ENCODE measurements at places on chromosomes 1 and 21.
A peak's percentile ranks its signal among the peaks of the same experiment; 100 is the strongest.

DNA sequence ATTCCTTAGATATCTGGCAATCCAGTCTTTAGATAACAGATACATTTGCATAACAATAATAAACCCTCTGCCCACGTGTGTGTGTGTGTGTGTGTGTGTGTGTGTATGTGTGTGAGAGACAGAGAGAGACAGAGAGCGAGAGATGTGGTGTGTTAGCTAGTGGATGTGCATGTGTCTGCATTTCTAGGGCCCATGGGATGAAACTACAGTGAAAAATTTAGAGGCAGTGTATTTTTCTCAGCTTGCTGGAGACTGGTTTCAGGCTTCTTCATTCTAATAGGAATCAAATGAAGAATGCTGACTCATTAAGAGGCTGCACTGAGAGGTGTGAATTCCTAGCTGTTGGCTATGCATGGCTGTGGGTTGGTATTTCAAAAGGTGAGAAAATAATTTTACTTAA lies 303.2 kb downstream of the LMX1A start:
- no peak for DNase-seq

GRCh38 chr1:222956601-222957000 lies 141.8 kb downstream of the DISP1 start:
- no peak for DNase-seq

DNA sequence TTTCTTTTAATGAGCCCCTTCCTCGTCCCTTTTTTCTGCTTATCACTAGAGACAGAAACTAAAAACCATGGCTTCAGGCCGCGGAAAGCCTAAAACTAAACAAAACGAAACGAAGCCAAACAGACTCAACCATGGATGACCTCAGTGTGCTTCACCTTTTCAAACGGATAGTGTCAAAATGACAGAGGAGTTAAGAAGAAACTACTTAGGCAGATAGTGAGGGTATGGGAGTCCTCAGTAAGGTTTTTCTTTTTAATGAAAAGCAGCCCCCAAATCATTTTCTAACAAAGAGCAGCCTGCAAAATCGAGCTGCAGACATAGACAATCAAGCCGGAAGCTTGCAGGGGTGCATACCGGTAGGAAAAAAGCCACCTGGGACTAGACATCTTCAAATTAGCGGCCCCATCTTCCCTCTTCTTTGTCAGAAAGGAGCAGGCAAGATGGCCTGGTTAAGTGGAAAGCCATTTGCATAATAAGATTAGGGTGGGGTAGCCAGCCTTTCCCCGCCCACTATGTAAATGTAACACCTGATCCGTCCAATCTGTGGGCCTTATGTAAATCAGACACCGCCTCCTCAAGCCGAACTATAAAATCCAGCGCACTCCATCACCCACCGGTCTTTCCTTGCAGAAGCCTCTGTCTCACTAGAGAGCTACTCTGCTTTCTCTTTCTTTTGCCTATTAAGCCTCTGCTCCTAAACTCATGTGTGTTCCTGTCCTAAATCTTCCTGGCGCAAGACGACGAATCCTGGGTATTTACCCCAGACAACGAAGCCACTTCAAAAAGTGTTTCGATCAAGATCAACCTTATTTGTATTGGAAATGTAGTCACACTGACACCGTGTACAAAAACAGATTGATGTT lies 6.2 kb upstream of the ERO1B start:
- no peak for DNase-seq

GRCh38 chr1:116178837-116179236 lies 67.6 kb downstream of the MAB21L3 start:
- DNase-seq = no peak

GRCh38 chr1:198679535-198680173 lies 40.8 kb downstream of the PTPRC start:
- DNase-seq = no peak

DNA sequence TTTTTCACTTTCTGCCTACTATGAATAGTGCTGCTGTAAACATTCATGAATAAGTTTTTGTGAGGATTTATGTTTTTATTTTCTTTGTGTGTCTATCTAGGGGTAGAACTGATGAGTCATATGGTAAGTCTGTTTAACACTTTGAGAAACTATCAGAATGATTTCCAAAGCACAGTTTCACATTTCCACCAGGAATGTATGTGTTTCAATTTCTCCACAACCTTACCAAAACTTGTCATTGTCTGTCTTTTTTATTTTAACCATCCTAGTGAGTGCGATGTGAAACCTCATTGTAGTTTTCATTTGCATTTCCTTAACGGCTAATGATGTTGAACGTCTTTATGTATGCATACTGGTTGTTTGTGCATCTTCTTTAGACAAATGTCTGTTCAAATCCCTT lies 23.5 kb downstream of the RNASEL start:
- DNase-seq = no peak

- no peak for DNase-seq
These were observed 140.8 kb downstream of the KAZN start for GRCh38 chr1:14739082-14739832.

DNA sequence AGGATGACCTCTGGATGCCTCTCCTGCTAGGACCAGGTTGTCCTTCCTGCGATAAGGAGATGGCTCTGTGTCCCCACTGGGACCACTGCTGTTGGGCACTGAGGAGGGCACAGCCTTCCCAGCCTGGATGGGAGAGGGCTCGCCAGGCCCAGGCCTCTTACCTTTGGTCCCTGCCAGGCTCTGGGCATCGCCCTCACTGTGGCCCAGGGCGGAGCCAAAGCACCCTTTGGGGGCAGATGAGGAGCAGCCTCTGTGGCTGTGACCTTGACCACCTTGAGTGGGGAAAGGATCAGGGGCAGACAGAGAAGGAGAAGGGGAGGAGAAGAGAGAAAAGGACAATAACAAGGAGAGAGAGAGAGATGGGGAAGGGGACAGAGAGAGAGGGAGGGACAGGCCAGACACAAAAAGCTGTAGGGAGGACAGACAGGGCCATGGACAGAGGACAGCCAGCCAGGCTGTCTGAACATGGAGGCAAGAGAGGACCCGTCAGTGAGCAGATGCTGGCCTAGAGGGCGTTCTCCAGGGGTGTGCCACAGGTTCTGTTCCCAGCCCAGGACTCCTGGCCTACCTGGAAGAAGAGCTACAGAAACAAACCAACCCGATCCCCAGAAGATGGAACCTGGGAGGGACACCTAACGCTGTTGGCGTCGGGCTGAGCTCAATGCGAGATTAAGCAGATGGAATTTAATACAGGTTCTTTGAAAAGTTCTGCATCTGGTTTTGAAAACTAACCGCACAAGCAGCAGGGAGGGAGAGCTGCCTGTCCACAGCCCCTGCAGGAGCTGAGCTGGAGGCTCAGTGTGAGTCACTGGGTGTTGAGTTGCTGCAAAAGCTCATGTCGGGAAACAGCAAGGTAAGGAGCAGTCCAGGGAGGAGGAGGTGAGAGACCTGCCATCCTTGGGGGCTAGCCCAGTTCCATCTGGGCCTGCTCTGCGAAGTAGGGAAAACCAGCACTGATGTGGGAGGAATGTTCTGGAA lies 262.1 kb downstream of the PTPRU start:
- DNase-seq = peak; percentile 13

Measured in AG09309 (cell line).